ENCODE measurements at places on chromosomes 4 and X. TPM values are rescaled to one million over a fixed set of nuclear protein-coding genes. Genes with fewer than 3 reads are reported as not detected.

- H3K27ac ChIP-seq, result no peak overlapping the region
- no peaks in the 10 kb centered on the region for H3K27me3 ChIP-seq
- H3K36me3 ChIP-seq, result no peaks in the 10 kb centered on the region
- H3K4me3 ChIP-seq, result no peak overlapping the region
- peaks cover 38% of the 10 kb centered on the region for H3K4me1 ChIP-seq
- no peak for DNase-seq
Observed at GRCh38 chr4:88012647-88013046, 5.2 kb downstream of the PKD2 start.

DNA sequence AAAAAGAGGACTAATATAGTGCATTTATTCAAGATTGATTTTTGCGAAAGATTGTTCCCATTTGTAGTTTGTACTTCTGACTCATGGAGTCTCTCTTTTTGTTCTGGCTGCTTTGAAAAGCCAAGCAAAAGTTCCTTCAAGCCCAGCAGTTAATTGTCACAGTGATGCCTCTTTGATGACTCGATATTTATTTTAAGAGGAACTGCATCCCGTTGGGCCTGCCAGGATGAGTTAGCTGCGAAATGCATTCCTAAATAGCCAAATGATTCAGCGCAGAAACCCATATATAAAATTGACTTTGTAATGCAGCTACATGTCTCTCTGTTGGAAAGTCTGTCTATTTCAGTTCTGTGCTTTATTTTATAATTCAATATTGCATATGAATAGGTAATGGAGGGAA, 295.1 kb downstream of the GBA3 start:
- no peaks in the 10 kb centered on the region for H3K36me3 ChIP-seq
- H3K27me3 ChIP-seq, result no peaks in the 10 kb centered on the region
- DNase-seq, result no peak
- H3K27ac ChIP-seq, result no peak overlapping the region

- no peak overlapping the region for H3K4me3 ChIP-seq
- no peaks in the 10 kb centered on the region for H3K27me3 ChIP-seq
- H3K4me1 ChIP-seq, result no peaks in the 10 kb centered on the region
Observed at GRCh38 chrX:100994352-100995281, 25.1 kb downstream of the ARL13A start.

DNA sequence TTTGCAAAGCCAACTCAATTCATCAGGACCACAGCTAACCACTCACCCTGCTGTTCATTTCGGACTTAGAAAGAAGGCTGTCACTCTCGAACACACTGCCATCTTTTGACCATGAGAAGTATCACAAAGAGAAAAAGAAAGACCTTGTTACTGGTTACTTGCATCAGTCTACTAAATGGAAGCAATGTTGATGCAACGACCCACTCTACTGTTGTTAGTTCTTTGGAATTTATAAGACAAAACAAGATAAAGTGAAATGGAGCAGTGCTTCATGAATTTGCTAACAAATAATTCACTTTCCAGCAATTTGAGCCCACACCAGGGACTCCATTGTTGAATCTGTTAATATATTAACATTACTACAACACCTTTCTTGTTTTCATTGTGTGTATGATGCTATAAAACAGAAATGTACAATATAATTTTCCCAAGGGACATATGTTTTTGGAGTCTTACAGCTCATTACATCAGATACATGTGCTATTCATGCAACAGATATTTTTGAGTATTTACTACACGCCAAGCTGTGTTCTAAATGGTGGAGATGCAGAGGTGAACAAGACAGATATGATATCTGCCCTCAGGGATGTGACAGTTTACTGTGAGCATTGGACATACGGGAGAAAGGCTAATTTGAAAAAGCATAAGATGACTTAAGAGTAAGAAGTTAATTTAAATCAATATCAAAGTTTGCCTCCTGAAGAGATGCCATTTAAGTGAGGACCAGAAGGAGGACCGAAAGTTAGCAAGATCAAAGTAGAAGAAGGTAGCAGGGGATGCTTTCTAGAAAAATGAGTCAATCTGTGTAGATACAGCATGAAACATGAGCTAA, 87.2 kb downstream of the AREG start:
- H3K4me3 ChIP-seq, result no peak overlapping the region
- no peaks in the 10 kb centered on the region for H3K36me3 ChIP-seq
- no peak overlapping the region for H3K27ac ChIP-seq

GRCh38 chr4:146308951-146309350, 94.6 kb downstream of the REELD1 start:
- H3K4me3 ChIP-seq, result no peak overlapping the region
- DNase-seq, result no peak
- no peaks in the 10 kb centered on the region for H3K4me1 ChIP-seq
- no peak overlapping the region for H3K27ac ChIP-seq
- H3K36me3 ChIP-seq, result no peaks in the 10 kb centered on the region

- H3K4me3 ChIP-seq, result no peak overlapping the region
- H3K27ac ChIP-seq, result no peak overlapping the region
- no peaks in the 10 kb centered on the region for H3K36me3 ChIP-seq
- H3K4me1 ChIP-seq, result no peaks in the 10 kb centered on the region
- no peak for DNase-seq
Observed at GRCh38 chrX:20454117-20454516, 187.4 kb upstream of the RPS6KA3 start.

DNA sequence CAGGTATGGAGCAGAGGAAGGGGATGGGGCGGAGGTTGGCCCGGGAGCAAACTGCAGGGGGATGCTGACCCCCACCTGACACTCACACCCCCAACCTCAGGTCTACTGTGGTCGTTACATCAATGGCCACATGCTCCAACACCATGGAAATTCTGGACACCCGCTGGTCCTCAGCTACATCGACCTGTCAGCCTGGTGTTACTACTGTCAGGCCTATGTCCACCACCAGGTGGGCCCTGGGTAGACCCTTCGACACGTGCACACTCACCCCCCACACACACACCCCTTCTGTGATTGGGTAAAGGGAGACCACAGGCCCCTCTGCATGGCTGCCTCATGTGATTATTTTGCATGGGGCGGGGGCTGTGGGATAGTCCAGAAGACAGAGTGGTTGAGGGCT, 2.2 kb upstream of the ERAS start:
- no peaks in the 10 kb centered on the region for H3K27me3 ChIP-seq
- H3K4me3 ChIP-seq, result no peak overlapping the region
- no peaks in the 10 kb centered on the region for H3K4me1 ChIP-seq
- no peak overlapping the region for H3K27ac ChIP-seq
- no peaks in the 10 kb centered on the region for H3K36me3 ChIP-seq
- DNase-seq, result no peak

DNA sequence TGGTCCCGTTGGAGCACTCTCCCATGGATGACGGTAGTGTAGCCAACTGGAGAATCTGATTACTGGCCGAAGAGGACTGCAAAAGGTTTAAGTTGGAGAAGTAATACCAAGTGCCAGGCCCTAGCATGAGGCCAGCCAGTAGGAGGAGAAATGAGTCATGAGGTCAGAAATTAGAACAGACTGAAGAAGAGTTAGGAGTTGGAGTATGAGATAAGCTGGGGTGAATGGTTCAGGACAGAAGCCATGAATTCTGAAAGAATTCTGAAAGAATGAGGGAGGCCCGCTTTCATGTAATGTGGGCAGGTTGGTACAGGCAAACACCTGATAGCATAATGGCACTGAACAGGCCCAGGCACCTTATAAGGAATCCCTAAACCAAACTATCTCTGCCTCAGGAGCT, 18.4 kb upstream of the STK26 start:
- H3K4me3 ChIP-seq, result no peak overlapping the region
- DNase-seq, result no peak
- no peaks in the 10 kb centered on the region for H3K4me1 ChIP-seq
- H3K27ac ChIP-seq, result no peak overlapping the region

ETDA gene
- total RNA-seq, result not detected

SOWAHB gene
- 5.6 TPM for total RNA-seq
